ENCODE measurements at places on chromosomes 4 and X.

- DNase-seq, result no peak
These were observed 52.0 kb downstream of the SEC24D start for GRCh38 chr4:118783887-118784286.

DNA sequence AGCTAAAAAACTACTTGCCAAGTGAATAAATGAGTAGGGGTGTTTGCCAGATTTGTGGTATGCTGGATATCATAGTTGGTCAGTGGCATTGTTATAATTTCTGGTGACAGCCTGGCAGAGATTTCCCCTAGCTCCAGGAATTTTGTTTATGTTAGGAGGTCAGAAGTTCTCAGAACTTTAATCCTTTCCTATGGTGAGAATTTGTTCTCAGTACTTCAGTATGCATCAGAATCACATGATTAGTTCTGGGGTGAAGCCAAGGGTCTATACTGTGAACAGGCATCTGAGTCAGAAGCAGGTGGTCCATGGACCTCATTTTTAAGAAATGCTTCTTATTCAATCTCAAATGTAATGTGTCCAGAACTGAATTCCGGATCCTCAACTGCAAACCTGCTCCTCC, 10.5 kb downstream of the RASSF6 start:
- no peak for DNase-seq

DNA sequence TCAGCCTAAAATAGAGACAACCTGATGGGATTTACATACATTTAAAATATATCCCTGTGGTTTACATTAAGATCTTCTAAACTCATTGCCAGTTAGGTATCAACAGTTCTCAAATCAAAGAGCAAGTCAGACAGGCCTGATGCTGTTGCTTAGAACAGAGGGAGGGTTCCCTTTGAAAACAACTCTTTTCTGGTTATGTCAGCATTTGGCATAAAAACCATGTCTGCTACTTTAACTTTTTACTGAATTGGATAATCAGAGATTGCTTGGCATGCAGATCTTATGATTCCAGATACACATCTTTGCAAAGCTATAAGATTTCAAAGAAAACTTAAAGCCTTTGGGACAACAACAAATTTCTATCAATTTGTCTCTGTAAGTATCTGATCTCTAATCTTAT, 140.8 kb downstream of the CPE start:
- DNase-seq, result no peak

DNA sequence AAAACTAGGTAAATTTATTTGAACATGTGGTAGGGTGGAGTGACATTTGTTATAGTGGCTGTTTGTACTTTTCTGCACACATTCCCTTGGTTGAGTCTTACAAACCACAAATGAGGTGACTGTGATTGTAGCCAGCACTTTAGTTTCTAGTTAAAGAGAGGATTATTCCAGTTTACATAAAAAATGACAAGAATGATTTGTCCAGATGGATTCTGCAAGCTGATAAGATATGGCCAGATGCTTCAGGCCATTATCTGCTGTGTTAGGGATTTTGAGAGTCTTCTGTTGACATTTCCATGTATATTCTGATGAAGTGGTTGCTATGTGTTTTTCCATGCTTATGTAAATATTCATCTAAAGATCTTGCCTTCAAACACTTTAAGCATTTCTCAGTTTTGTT, 31.0 kb upstream of the PDE5A start:
- DNase-seq, result no peak

- DNase-seq, result no peak
These were observed 5.5 kb downstream of the TCEAL9 start for GRCh38 chrX:103361798-103362197.

DNA sequence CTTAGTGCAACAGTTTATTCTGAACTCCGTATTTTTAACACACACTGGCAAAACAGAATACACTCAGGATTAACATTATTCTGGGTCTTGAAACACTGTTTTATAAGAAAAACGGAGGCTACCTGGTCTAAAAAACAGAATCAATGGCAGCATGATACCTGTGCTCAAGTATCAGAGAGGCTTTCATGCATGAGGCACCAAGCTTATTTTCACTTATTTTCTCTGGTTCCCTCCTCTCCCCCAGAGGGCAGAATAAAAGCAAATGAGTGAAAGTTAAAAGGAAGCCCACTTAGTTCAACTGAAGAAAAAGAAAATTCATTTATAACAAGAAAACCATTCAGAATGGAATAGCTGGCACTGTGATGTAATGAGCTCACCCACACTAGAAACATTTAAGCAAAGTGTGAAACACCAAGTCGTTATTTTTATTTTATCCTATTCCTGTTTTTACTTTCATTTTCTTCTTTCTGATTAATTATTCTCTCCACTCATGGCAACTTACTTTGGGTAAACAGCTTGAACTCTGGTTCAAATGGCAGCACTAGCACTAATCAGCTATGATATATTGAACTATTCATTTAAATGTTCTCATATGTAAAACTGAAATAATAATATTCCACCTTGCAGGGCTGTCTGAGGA, 211.8 kb downstream of the PPP3CA start:
- no peak for DNase-seq

DNA sequence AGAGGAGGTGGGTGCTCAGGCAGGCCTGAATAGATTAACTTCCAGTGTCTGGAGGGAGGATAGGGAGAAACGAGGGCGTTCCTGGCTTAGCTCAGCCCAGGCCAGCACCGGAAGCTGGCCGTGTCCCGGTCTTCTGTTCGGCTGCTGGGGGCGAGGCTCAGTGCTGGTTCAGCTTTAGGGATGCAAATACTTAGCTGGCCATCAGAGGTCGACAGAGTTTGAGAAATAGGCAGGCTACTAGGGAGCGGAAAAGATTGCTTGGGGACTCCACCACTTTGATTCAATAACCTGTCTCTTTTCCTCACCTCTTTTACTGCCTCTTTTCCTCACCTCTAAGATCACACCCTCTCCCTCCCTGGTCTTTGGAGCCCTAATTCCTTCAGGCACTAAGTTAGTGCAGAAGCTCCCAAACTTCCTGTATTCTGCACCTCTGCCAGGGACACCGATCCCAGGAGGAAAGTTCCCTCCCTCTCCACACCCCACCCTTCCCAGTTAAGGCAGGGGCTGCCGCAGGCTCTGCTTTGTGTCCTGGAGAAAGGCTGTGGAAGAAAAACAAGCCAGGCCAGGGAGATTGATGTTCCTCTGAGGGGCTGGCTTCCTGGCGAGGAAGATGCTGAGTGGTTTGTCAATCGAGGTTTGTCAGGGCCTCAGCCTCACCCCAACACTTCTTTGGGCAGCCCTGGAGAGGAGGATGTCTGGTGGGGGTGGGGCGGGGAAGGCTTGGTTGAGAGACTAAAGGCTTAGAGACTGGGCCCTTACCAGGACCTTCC, 6.0 kb upstream of the EFNB1 start:
- no peak for DNase-seq

- no peak for DNase-seq
These were observed 91.4 kb downstream of the CPXCR1 start for GRCh38 chrX:88838392-88838791.

DNA sequence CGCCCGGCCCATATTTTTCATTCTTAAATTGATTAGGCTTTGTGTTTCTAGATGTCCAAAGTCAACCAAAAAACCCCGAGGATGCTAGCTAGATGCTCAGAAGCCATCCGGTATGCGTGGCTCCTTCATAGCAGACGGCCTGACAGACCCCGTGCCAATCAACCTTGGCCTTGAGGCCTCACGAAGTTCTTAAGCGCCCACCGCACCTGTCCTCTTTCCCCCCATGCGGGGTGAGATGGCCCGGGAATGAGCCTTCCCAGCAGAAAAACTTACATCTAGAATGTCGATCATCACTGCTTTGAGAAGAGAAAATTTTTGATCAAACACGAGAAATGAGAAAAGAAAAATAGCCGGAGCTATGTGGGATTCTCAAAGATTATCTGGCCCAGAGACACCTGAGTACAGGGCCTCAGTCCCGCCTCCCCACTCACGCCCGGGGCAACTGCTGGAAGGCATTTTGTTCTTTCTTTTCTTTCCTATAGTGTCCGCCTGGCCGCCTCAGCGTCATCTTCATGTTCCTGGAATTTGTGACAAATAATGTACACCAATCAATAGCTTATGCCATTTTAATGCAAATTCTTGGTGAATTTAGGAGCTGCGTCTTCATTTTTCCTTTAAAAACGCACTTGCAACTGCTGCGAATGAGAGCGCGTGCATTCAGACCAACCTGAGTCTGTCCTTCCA, 1.6 kb upstream of the NAT8L start:
- DNase-seq, result no peak

- peak; percentile 51 for DNase-seq
These were observed 46.7 kb downstream of the C4orf46 start for GRCh38 chr4:158624889-158625478.

- no peak for DNase-seq
These were observed 32.2 kb downstream of the DHRSX start for GRCh38 chrX:2468261-2469195.

DNA sequence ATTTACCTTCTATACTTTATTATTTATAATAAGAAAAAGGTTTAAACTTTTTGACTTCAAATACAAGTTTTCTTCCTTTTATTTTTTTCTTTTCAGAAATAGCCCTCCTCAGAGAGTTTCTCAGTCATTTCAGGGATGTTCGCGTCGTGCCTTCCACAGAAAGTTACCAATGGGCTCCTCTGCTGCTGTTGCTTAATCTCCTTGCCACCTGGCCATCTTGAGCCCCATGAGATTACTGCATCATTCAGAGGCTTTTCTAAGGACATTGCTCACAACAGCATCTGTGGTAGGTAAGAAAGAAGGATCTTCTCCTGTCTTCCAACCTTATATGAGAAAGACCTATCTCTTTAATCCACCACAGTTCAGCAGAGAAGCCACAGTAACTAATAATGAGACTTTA, 1361.9 kb upstream of the ADGRL3 start:
- no peak for DNase-seq

GRCh38 chrX:11341274-11342201, 48.3 kb downstream of the AMELX start:
- DNase-seq, result peak; percentile 50

DNA sequence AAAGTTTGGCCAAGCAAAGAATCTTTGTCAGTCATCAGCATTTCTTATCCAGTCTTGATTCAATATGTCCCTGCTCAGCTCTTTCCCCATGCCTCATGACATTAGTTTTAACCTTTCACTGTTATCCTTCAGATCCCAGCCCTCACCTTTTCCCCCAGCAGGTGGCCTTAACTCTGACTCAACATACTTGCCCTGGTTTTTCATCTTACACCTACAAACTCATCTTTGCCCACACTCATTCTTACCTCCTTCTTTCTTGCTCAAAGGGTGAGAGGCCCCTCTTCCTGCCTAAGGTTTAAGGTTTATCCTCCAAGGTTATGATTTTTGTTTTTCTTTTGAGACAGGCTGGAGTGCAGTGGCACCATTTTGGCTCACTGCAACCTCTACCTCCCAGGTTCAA, 10.6 kb upstream of the ANXA5 start:
- no peak for DNase-seq

- no peak for DNase-seq
These were observed 27.0 kb upstream of the TMEM131L start for GRCh38 chr4:153438916-153439756.

DNA sequence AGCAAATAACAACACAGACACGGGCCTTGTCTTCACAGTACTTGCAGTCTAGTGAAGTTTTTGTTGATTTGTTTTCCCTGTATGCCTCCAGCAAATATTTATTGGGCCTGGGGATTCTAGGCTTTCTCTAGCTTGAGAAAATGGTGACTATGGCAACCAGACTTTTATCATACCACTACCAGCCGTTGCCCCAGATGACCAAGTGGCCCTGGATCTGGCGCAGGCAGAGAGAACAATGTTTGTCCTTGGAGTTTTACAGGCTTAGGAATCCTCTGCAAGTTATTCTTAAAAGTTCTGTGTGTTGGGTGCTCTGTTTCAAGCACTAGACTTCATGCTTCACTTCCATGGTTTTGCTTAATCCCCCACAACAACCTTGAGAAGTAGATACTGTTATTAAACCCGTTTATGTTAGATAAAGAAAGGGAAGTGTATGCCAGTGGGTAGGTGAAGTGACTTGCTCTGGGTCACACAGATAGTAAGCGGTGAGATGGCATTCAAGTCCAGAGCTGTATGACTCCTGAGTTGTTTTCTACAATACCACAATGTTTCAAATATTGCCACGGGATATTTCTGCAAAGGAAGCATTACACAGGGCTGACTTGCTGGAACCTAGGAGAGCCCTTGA, 94.6 kb downstream of the AKAP4 start:
- no peak for DNase-seq

DNA sequence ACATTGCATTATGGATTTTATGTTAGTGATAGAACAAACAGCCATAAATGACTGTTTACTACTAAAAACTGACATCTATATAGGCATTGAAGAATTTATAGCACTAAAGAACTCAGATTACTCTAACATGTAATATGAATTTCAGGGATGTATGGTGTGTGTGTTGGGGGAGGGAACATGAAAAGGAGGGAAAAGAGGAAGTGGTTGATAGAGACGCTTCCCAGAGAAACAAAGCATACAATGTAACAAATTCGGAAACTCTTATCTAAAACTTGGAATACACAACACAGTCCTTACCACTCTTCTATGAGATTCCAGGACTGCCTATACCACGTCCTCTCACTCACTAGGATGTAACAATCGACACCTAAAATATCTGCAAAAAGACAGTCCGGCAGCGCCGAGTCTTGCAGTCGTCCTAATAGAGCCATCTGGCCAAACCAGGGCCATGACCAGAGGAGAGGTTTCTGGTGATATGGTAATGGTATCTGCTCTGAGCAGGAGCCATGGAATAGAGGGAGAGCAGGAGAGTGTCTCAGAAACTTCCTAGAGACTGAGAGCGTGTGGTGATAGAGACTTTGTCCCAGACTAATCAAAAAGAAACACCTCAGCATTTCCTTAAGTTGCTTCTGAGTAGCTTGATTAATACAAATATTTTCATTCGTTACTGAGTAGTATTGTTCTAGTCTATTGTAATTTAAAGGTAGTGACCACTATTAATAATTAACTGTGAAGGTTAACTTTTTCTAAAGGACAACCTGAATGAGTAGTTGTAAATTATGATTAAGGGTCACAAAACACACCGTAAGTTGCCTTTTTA, 251.9 kb upstream of the ETNPPL start:
- DNase-seq, result no peak

DNA sequence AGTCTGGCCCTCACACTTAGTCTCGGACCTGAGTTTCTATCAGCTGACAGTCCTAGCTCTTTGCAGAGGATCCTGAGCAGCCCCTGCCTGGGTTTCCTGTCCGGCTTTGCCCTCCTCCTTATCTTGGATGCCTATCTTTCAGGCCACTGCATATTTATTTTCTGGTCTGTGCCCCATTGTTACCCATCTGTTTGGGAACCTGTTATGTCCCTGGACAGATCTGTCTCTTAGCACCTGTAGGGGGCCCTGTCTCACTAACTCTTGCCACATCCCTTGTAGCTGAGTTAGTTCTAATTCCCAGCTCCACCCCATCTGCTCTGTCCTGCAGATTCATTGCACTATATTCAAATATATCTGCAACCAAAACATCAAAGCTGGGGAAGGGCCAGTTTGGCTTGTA, 514.9 kb upstream of the LCORL start:
- no peak for DNase-seq

GRCh38 chr4:16233569-16234177, 7.4 kb upstream of the TAPT1 start:
- DNase-seq, result no peak

- no peak for DNase-seq
These were observed 163.5 kb downstream of the PWWP3B start for GRCh38 chrX:106331606-106332005.

GRCh38 chrX:115233497-115234455, at the start of gene LRCH2:
TSS of gene LRCH2 (minus strand) at chrX:115234096. CDS start at chrX:115234041, 55 bp downstream.
- DNase-seq, result no peak
